ENCODE measurements at places on chromosomes 12 and 14.

DNA sequence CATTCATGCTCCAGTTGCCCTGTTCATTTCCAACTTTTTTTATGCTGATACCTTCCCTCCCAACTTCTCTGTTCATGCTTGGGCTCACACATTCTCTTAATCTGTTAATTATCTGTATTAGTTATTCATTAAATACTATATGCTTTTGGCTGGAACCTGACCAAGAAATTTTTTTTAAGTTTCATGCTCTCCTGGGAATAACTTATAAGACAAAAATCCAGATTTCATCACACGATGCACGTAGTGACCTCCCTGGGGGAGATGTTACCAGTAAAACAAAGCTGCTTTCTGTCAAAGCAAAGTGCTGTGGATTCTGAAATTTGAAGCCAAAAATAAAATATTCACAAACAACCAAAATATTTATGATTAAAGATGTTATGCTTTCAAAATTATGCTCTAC lies 215.0 kb upstream of the USP15 start:
- no peak for DNase-seq

GRCh38 chr12:84950971-84951546 lies 38.5 kb upstream of the SLC6A15 start:
- DNase-seq = no peak

DNA sequence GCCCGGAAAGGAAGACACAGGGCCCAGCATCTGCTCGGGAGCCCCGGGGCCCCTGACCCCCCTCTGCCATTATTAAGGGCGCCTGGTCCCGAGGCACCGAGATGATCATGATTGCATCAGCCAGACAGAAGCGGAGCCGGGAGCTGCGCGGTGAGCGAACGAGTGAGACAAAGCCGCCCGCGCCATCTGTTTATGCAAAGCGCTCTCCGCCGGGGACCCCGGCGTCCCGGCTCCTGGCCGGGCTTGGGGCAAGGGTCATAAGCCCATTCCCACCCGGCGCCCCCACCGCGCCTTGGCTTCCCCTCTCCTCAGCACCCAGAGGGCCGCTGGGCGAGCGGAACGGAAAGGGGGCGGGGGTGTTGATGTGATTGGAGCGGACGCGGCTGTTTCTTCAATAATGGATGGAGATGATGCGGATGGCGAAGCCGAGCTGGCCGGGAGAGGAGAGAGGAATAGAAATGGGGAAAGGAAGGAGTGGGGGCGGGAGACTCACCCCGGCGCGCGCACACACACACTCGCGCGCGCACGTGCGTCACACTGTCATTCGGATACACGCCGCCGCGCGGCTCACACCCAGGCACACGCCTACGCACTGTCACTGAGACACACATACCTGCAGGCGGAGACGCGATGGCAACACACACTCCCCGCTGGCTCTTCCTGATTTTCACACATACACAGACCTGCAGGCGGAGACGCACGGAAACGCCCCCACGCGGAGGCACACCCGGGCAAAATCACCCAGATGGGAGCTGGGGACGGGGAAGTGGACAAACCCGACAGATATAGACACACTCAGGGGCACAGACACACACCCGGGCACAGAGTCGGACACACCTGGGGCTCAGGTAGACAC lies 10.7 kb downstream of the STAC3 start:
- no peak for DNase-seq

- no peak for DNase-seq
Observed at GRCh38 chr12:124646385-124647230, 79.2 kb upstream of the NCOR2 start.

GRCh38 chr12:72535212-72535990 lies 263.2 kb downstream of the TRHDE start:
- no peak for DNase-seq

DNA sequence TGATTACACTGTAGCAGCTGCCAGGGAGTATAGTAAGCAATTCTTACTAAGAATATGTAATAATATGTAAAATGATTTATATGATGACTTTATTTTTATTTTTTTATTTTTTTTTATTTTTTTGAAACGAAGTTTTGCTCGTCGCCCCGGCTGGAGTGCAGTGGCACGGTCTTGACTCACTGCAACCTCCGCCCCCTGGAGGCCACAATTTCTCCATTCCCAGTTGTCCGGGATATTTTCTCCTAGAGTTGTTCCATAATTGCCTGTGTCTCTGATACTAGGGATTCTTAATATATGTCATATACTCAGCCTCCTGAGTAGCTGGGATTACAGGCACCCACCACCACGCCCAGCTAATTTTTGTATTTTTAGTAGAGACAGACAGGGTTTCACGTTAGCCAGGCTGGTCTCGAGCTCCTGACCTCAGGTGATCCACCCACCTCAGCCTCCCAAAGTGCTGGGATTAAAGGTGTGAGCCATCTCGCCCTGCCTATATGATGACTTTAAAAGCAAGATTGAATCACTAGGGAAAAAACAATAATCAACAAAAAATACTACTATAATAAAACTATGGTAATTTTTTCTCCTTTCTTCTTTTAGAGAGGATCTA lies 12.2 kb upstream of the ITPR2 start:
- peak; percentile 61 for DNase-seq

All from tongue (tissue), 3 donors.